ENCODE measurements at places on chromosomes 4 and X.

GRCh38 chr4:30537456-30537855, 182.7 kb upstream of the PCDH7 start:
- DNase-seq = no peak

DNA sequence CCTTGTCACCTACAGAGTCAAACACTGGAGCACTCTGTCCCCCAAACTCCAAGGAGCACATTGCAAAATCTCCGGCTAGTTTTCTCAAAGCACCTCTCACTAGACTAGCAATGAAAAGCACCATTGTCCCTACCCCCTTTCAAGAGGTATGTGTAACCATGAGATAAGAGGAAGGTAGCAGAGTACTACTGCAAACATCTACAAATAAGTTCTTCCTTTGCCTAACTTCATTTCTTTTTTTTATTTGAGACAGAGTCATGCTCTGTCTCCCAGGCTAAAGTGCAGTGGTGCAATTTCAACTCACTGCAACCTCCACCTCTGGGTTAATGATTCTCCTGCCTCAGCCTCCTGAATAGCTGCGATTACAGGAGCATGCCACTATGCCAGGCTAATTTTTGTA, 17.7 kb downstream of the PPP4R3C start:
- no peak for DNase-seq

- no peak for DNase-seq
Measured at GRCh38 chr4:101022151-101023024, 324.9 kb downstream of the PPP3CA start.

DNA sequence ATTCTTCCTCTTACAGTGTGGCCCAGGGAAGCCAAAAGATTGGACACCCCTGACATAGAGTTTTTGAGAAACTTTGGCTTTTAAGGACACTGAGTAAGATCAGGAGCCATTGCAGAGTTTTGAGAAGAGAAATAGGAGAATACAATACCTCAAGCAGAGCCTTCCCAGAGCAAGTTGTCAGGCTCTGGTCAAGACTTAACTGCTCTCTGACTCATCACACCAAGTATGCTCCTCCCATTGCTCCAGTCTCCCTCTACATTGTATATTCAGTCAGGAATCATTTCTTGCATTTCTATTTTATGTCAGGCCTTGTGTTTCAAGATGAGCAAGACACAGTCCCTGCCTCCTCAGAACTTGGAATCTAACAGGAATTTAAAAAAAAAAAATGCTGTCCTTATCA, 176.4 kb upstream of the FMR1 start:
- no peak for DNase-seq

DNA sequence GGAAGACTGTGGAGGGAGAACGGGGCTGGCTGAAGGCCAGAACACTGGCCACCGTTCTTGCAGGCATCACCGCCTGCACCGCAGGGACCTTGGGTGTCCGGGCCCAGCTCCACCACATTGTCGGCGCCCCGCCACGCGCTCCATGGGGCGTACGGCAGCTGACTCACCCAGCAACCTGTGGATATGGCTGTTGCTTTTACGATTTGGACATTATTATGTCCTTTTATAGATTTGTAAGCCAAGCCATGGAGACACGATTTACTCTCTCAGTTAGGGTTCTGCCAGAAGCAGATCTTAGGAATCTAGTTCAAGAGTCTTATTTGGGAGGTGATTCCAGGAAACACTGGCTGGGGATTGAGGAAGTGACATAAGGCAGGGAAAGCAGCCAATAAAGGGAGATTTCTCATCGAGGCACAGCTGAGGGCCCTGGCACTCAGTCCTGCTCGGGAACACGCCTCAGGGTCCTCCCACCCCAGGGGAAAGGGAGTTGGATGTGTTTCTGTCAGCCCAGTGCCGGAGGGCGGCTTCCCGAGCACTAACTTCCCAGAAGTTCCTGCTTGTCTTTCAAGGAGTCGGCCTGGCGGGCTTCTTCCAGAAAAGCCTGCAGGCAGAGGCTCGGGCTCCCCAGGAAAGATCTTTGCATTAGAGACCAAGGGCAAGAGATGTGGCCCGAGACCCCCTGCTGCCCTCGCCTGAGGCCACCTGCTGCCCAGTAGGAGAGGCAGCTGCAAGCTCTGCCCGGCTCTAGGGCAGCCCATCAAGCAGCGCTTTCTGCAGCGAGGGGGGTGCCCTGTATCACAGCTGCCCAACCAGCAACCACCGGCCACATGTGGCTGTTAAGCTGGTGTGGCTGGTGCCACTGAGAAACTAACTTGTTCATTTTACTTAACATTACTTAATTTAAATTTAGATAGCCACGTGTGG, 52.9 kb downstream of the CRMP1 start:
- no peak for DNase-seq

DNA sequence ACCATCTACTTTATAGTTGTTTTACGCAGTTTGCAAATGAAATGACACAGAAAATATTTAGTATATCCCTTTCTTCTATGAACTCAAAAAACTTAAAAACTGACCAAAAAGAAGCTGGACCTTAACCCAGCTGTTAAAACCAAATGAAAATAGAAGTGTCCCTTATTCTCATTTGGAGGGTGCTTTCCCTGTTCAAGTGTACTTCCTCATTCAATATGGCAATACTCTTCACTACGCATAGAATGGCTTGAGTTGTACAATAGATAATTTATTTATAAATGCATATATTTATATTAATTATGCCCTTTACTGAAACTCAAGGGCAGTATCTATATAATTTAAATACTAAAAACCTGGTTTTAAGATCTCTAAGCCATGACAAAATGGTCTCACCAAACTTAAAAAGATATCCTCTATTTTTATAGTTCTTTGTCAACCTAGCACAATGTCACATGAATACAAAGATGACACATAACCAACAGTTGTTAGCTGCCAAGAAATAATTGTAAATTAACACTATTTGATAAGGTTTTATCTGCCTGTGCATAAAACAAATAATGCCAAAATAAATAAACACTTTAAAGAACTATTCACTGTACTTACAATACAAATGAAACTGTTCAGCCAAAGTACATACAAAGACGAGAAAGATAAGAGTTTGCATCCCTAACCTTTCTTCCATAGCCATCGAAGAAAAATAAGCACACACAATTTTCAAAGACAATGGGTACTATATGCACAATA, 25.2 kb downstream of the YTHDC1 start:
- no peak for DNase-seq

DNA sequence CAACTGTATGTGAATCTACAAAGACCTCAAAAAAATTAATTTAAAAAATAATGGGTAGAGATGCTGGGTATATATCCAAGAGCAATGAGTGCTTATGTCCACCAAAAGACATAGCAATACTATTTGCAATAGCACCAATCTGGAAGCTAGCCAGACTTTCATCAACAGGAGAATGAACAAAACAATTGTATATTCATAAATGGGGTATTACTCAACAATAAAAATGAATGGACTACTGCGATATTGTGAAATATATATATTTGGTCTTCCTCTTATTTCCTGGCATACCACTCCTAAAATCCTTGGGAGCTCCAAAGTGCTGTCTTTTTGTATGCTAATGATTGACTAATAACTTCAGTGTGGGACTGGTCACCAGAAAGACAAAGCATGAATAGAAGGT, 77.5 kb downstream of the MSN start:
- no peak for DNase-seq

DNA sequence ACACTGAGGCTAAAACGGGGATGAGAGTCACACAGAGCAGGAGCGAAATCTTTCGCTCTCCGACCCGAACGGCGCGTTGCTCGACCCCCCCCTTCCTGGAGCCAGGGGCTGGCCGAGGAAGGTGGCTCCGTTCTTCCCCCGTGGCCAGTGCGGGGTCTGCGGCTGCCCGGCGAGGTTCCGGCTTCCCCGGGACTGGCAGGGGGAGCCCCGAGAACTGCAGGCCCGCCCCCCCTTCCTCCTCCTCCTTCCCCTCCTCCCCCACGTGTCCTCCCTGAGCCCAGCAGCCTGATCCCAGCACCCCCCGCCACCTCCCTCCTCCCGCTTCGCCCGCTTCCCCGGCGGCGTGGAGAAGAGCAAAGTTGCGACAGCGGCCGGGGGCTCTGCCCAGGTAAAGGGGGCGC, 2.4 kb upstream of the BCORL1 start:
- no peak for DNase-seq

- no peak for DNase-seq
Measured at GRCh38 chr4:148901075-148901705, 459.0 kb upstream of the NR3C2 start.

- no peak for DNase-seq
Measured at GRCh38 chr4:105154576-105154975, 7.9 kb downstream of the TET2 start.

GRCh38 chr4:145487631-145488030, 6.0 kb downstream of the SMAD1 start:
- DNase-seq = no peak

- no peak for DNase-seq
Measured at GRCh38 chr4:71221510-71222466, 117.0 kb upstream of the SLC4A4 start.

Measured in D721Med (cell line).